Activated T-cell treated with anti-CD3 and anti-CD28 coated beads for 4 hours (primary cell): ENCODE measurements at places on chromosomes 16 and 17.

DNA sequence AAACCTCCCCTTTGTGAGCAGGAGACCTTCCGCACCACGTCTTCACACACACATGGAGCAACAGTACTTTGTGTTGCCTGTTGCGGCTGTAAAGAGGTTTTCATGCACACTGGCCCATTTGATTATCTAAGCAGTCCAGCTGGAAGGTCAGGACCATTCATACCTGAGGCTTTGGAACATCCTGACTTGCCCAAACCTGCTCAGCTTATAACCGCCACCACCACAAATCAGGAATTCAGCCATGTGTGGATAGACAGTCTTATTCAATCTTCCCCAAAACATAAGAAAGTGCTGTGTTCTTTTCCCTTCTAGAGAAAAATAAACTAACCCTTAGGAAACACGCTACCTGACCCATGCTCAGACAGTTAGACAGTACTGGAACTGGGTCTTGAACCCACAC is 81.6 kb upstream of the XYLT1 start:
- DNase-seq = no peak

- DNase-seq = no peak
Observed at GRCh38 chr16:83738923-83739503, 68.8 kb upstream of the HSBP1 start.

GRCh38 chr16:27828671-27829070 is 234.8 kb downstream of the GSG1L start:
- DNase-seq = no peak

GRCh38 chr16:30785126-30786106 is 1.6 kb downstream of the ZNF629 start:
- no peak for DNase-seq

DNA sequence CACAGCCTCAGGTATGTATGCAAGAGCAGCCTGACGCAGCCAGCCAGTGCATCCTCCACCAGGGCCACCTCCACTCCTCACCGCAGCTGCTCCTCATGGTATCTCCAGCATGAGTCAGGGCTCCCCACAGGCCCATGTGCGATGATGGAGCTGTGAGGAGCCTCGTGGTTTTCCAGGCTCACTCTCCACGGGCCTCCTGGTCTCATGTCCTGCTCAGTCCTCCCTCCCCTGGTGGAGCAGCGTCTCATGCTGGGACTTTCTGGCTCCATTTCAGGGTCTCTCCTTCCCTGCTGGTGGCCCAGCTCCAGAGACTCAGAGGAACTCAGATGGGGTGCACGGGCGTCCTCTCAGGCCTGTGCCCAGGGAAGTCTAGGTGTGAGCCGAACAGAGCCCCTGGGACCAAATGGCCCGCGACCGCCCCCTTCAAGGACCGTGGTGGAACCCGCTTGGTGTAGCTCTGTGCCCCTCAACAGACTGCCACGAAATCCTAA is 70.4 kb downstream of the METRNL start:
- DNase-seq = no peak

DNA sequence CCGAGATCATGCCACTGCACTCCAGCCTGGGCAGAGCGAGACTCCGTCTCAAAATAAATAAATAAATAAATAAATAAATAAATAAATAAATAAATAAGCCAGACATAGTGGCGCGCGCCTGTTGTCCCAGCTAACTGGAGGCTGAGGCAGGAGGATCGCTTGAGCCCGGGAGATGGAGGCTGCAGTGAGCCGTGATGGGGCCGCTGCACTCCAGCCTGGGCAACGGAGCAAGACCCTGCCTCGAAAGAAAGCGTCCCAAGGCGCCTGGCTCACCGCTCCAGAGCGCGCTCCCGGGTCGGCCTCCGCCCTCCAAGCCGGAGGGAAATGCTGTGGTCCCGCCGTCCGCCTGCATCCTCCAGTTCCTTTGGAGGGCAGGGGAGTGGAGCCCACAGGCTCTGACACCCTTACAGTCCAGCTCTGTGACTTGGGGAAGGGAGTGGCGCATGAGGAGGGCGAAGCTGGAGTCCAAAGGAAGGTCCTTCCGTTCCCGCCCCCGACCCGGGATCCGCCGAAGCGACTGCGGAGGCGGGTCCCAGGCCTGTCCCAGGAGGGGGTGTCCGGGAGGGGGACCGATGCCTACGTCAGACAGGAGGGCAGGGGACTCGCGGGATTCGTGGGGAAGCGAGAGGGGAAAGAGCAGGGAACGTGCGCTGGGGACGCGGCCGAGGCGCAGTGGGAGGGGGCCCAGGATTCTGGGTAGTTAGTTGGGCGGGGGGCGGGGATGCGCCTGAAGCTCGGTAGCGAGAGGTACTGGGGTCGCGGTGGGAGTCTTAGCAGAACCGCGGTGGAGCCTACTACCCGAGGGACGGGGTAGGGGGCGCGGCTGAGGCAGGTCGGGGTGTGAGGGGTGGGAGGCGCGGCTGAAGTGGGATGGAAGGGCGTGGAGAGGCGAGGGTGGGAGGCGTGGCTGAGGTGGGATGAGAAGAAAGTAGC is 8.4 kb upstream of the TRPV2 start:
- no peak for DNase-seq

- no peak for DNase-seq
Observed at GRCh38 chr17:39235555-39236449, 10.1 kb upstream of the STAC2 start.

DNA sequence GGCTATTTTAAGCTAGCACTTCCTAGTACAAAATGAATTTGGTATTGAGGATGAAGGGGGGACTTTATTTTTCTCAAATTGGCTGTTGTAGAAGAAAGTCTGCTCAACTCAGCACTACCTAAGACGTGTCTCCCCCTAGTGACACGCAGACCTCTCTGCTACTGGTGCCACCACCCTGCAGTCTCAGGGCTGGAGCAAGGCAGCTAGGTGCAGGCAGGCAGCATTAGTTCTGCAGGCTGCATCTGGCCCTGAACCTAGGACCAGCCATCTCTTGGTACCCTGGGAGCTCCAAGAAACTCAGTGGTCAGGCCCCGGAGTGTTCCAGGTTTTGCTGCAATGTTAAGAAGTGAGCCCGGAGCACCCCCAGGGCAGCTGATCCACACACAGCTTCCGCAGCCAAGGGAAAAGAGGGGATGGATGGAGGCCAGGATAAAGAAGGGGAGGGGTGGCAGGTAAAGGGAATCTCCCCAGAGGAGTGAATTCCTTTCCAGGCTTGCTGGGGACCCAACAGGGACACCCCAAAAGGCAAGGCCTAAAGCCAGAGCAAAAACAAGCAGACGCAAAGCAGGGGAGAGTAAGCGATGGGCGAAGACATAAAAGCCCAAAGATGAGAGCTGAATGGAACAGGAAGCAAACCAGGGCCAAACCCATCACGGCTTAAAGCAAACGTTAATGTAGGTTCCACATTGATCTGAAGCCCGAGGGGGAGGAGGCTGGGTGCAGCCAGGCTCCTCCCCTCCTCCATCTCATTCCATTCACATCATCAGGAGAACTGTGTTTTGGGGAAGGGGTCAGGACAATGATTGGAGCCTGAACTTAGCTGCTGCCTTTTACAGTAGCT is 200.5 kb downstream of the ZFHX3 start:
- DNase-seq = no peak

DNA sequence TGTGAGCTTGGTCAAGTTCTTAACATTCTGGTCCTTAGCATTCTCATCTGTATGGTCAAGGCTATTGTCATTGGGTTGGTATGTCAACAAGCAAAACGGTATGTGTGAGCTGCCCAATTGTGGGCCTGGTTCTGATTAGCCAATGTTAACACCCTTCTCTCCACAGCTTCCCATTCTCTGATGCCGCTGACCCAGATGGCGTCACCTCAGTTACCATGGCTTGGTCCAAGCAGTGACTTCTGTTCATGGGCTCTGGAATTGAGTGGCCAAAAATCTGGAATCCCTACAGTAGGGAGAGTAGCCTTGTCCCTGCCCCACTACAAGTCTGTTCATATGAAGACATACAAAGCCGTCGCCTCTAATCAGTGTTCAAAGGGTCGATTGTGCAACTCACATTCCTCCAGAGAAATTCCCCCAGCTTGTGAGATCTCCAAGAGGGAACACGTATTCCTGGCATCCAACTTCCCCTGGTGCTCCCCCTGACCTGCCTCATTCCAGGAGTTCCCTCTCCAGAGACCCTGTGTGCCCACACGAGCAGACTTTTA is 15.8 kb downstream of the TMEM98 start:
- no peak for DNase-seq

- no peak for DNase-seq
Observed at GRCh38 chr16:50067290-50067853, 1.6 kb downstream of the HEATR3 start.

DNA sequence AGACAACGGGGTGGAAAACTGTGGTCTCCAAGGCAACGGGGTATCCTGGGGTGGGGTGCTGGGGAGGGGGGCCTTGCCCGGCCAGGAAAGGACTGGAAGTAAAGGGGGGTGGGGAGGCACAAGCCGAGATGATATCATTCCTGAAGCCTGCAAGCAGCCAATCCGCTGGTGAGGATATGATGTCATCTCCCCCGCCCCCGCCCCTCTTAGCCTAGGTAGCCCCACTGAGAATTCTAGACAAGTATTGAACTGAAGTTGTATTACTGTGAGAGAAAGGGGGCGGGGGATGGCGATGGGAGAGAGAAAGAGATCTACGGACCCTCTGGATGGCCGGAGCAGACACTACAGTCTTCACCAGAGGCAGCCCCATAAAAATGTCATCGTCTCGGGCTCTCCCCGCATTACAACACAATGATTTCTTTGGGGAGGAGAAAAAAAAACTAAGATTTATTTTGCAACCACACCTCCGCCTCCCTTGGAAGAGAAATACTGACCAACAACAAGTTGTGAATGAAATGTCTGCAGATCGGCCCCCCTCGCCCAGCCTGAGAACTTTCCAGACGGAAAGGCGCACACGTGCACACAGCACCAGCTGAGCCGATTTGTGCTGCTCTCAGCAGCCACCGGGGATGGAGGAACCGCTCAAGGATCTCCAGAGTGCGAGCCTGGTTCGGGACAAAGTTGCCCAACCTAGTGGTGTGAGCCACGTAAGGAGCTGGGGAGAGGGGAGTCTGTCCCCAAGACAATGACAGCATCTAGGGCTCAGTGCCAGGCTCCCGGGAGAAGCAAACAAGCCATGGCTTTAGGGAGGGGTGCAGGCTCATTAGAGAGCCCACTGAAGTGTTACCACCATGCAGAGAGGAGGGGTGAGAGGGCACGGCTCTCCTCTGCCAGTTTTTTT is 222.1 kb downstream of the SOX9 start:
- DNase-seq = no peak

GRCh38 chr16:27322858-27323780 is 9.3 kb downstream of the IL4R start:
- DNase-seq = no peak

- DNase-seq = no peak
Observed at GRCh38 chr16:83854420-83854819, 44.5 kb upstream of the MLYCD start.

DNA sequence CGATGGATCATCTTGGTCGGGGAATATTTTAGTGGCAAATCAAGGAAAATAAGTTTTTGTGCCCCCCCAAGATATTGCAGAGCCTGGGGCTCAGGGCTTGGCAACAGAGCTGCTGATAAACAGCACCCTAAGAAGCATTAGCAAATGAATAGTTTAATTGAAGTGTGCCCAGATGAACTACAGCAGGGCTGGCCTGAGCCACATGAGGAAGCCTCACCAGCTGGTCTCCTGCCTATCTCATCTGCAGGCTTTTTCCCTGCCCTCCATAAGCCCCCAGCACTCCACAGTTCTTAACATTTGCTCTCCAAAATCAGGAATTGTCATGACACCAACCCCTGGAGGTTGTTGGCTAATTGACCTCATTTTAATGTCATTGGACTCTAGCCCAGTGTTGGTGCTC is 480.2 kb downstream of the HS3ST3B1 start:
- DNase-seq = no peak

GRCh38 chr16:31079342-31079944 is 5.2 kb downstream of the ZNF646 start:
- no peak for DNase-seq

DNA sequence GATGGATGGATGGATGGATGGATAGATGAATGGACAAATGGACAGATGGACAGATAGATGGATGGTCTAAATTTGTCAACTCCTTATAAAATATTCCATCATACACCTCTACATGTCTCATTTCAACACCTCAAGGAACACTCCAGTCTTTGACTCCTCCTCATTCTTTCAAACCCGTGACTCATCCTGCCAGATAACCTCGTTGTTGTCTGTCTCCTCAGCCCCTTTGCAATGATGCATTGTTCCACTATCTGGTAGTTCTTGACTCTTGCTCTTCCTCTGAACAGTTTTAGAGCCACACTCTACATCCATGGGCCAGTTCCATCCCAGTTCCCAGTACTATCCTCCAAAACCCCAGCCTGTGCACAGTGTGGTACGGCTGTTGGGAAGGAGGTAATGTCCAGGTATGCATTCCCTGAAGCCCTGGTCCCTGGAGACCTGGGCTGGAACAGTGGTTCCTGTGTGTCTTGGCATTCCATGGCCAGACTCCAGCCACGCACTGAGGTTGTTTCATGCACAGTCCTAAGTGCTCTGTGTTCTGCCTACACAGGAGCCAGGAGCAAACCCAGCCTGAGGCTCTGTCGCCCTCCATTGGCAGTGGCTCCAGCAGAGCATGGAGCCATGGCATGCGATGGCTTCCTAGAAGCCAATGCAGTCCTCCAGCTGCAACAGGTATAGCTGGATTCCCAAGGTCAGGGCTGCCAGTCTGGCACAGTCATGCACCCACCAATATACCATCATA is 105.7 kb downstream of the C17orf67 start:
- no peak for DNase-seq

- no peak for DNase-seq
Observed at GRCh38 chr16:75621170-75621477, 2.0 kb downstream of the ADAT1 start.

- no peak for DNase-seq
Observed at GRCh38 chr16:30926937-30927788, 3.8 kb downstream of the FBXL19 start.

DNA sequence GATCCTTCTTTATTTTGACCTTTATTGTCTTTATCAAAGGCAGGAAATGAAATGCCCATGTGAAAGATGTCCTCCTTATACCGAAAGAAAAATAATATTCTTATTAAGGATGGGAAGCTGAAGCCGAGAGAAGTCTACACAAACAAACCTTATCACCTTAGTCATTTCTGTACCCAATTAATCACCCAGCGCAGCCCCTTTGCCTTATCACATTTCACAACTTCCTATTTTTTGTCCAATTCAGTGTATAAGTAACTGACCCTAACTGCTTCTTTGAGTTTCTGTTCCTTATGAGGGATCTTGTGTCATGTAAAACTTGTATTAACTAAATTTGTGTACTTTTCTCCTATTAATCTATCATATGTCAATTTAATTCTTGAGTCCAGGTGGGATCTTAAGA is 16.4 kb upstream of the CCL23 start:
- DNase-seq = no peak

GRCh38 chr17:34464812-34465211 is 101.8 kb upstream of the CCL1 start:
- DNase-seq = no peak

DNA sequence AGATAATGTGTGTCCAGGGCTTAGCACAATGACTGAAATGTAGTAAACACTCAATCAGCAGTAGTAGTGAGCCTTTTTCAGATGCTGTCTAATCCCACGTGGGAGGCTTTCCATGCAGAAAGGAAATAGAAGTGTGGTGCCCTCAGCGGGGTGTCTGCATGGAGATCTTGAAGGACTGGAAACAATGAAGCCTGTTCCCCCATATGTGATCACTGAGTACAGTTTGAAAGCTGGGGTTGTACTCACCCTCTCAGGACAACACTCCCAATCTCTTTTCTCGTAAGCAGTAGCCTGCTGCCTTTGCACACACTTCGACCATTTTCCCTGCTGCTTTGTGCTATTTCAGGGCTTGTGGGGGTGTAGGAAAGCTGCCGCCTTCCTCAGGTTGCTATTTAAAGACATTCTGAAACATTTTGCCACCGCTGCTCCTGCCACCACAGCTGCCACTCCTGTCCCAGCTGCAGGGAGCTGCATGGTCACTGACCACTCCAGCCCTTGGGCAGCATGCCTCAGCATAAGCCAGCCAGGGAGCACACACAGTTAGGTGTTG is 40.6 kb upstream of the HAS3 start:
- no peak for DNase-seq
